ENCODE measurements at places on chromosomes 3 and 15.

- DNase-seq: no peak
Observed at GRCh38 chr3:164918905-164919304, 159.4 kb downstream of the SI start.

- no peak for DNase-seq
Observed at GRCh38 chr15:101559952-101560351, 70.4 kb upstream of the PCSK6 start.

DNA sequence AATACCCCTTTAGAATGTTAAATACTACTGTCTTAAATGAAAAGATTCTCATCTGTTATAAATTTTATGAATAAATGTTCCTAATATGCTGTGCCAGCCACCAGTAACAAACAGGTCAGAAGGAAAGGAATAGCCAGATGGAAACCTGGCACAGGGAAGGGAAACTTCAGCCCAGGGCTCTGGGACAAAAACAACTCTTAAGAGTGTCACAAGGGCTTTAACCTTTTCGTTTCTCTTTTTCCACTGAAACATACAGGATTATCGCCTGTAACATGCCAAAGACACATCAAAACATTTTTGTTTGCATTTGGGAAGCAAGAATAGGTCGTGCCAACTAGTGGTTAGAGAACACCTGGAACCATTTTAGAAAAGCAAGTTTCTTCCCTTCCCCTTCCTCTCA, 109.0 kb upstream of the NEDD4 start:
- no peak for DNase-seq

DNA sequence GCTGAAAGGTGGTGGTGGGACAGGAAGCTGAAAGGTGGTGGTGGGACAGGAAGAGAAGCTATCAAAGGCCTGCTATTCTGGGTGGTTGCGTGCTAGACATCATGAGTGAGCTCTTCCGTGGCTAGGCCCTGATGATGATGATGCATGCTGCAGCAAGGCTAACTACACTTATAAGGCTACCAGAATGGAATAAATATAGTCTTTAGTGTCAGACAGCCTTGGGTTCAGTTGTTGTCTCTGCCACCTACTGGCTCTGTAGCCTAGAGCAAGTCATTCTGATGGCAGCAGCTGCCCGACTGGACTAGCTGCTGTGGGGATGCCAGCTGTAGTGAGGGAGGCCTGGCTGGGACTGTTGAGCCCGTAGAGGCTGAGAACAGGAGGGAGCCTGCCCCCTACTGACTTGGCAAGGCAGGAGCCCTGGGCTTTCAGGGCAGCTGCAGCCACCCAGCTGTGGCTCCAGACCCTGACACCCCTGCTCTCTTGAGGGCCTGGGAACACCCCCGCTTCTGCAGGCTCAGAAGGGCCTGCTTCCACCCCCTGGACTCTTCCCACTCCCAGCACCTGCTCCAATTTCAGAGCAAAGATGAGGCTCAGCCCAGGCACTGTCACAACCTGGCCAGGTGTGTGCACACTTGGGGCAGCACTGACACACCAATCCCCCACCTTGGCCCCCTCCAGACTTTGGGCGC, 21.4 kb upstream of the ZBED2 start:
- DNase-seq: no peak

DNA sequence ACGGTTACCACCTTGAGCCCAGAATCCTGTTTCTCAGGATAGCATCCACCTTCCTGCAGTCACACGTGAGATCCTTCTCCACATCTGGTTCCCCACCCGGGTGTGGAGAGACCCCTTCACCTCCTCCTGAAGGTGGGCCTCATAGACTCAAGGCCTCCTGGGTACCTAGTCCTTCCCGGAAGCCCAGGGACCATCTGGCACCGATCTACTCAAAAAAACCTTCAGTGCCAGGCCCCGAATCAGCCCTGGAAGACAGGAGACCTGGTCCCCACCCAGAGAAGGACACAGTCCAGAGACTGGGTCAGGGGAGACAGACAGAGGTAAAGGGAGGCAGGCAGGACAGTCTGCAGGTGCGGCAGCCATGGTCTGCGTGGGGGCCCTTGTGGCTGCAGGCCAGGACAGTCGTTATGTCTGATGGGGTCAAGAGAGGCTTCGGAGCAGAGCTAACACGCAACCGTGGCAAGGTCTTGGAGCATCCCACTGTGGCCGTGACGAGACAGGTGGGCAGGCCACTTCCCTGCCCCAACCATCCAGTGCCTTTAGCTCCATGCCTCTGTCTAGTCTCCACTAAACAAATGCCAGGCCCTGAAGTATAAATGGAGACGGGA, 112.2 kb upstream of the ABHD17C start:
- no peak for DNase-seq

GRCh38 chr15:58264053-58264971, 126.1 kb downstream of the AQP9 start:
- DNase-seq: no peak

DNA sequence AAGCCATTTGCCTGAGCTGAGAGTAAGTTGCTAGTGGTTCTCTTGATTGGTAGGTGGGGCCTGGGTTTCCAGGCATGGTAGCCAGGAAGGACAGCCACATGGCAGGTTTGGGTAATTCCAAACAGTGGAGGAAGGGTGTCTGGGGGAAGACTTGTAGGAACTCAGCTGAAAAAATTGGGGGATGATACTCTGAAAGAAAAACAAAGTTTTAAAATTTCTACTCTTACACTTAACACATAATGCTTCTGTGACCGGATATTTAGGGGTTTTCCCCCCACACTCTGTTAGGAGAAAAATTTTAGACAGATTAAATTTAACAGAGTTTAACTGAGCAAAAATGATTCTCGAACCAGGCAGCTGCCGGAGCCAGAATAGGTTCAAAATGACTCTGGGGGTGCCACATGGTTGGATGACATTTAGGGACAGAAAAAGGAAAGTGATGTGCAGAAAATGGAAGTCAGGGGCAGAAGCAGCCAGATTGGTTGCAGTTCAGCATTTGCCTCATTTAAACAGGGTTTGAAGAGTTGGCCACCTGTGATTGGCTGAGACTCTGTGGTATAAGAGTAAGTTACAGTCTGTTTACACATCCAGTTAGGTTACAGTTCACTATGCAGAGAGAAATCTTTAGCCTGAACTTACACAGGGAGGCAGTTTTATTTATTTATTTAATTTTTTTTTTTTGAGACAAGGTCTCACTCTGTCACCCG, 8.1 kb downstream of the B2M start:
- DNase-seq: no peak

DNA sequence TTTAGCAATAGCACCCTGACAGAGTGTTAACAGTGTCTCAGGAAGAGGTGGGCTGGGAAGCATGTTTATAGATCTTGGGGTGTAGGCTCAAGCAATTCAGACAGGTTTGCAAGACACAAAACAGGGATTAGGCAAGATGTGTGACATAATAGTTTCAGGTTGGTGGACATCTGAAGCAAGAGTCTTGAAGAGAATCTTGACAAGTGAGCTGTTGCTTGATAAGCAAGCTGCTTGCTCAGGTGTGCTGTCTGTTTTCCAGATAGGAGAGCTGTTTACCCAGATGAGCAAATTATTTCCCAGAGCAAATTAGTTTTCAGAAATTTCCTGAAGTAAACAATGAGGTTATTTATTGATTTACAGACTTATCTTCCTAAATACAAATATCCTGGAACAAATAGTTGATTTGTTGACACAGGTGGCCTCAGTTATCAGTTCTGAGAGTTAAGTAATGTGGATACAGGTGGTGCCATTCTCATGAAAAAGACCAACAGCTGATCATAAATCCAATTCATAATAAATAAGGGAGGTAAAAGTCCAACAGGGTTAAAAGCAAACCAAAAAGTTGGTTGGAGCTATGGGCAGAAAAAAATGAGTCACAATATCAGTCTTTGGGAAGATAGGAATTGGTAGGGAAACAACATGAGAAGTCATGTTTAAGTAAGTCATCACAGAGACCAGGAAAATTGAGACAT, 437.3 kb downstream of the TBL1XR1 start:
- DNase-seq: no peak

Data from skeletal muscle cell (primary cell).